Left cardiac atrium (tissue), 4 donors: ENCODE measurements at places on chromosomes 13 and 19. TPM values are rescaled to one million over a fixed set of nuclear protein-coding genes. Genes with fewer than 3 reads are reported as not detected.

GRCh38 chr13:21478881-21479808 is 20.0 kb upstream of the ZDHHC20 start:
- DNase-seq = no peak

GRCh38 chr19:38736413-38737280 is 7.6 kb downstream of the CAPN12 start:
- peak; percentile 66 for DNase-seq

GRCh38 chr13:30023196-30023895 is 172.9 kb upstream of the UBL3 start:
- DNase-seq = no peak

DNA sequence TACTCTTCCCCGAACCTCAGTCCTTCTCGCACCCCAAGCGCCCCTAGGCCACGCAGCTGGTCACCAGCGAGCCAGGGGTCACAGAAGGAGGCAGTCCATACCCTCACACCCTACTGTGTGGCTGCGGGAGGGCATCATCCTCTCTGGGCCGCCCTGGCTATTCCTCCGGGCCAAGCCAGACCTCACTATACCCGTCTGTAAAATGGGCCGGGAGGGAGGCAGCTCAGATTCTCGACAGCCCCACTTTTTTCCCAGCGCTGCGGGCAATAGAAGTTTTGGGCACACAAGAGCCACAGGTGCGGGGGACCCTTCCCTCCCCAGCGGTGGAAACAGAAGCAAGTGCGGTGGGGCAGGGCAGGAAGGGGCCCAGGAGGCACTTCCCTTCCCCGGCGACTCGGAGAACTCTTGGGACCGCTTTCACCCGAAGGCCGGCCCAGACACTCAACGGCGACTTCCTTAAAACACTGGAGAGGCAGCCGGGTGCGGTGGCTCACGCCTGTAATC is 5.6 kb upstream of the ARRDC2 start:
- DNase-seq = no peak

DNA sequence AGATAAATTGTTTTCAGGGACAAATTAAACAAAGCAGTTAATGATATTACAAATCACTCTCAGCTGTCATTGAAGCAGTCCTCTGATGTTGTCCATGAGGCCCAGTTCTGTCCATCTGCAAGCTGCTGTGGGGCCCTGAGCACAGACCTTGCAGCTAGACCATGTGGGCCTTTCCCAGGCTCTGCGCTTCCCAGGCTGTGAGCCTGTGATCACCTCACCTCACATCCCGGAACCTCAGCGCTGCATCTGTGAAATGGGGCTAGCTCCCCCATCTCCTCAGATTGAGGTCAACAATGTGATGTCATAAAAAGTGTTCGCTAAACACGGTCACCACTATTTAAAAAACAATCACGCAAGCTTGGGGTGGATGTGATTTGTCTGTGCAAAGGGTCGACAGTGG is 51.9 kb upstream of the UQCRFS1 start:
- DNase-seq = no peak

DNA sequence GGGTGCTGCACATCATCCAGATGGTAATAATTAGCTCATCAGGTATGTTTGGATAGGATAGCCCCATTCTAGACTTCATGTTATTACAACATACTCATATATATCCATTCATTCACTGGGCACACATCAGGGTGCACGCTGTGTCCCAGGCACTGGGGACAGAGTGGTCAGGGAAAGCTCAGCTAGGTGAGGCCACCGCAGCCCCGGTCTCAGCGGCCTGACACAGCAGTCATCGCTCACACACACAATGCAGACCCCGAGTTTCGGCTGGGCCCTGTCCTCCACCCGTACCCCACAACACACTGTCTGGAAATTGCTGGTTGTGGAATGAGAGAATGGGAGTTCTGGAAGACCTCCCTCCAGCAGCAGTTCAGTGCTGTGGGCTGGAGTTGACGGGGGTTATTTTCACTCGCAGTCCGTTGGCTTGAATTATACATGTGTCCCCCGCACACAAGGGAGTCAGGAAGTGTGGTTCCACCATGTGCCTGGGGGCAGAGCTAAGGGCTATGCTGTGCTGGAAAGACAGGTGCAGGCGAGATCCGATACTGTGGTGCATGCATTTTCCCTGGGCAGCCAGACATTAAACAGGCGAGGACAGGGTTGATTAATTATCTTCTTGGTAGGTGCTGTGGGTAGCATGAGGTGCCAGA is 257.6 kb downstream of the TEX29 start:
- DNase-seq = no peak

GRCh38 chr19:29015569-29015968 is 197.4 kb downstream of the UQCRFS1 start:
- no peak for DNase-seq

DNA sequence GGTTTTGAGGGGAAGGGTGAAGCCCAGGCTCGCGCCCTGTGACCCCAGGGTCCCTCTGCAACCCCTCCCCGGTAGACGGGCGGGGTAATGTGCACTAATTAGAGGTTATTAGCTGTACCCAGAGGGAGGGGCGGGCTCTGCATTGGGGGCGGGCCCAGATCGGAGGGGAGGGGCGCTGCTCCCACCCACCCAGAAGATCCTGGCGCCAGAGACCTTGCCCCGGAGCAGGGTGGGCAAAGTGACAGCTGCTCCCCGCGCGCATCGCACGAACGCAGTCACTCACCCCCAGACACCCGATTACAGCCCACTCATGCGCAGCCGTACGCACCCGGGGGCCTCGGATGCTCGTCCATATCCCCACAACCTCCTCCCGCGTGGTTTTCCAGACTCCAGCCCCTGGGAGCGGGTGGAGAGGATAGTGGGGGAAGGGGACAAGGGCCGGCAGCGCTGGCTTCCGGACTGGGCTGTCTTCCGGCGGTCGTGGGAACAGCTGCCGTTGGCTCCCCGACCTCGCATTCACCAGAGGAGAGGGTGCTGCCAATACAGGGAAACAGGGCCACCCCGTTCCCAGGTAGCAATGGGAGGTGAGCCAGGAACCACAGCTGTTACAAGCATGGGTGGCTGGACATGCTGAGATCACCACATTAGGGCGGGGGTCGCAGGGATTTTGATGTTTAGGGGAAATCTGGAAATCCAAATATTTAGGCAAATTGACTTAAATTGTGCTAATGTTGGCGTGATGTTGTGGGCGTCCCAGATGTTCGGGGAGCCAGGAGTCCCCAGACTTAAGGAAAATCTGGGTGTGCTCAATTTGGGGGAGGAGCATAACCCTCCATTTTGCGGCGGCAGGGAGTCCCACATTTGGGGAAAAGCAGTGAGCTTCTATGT is 2.9 kb upstream of the HOOK2 start:
- peak; percentile 87 for DNase-seq

DNA sequence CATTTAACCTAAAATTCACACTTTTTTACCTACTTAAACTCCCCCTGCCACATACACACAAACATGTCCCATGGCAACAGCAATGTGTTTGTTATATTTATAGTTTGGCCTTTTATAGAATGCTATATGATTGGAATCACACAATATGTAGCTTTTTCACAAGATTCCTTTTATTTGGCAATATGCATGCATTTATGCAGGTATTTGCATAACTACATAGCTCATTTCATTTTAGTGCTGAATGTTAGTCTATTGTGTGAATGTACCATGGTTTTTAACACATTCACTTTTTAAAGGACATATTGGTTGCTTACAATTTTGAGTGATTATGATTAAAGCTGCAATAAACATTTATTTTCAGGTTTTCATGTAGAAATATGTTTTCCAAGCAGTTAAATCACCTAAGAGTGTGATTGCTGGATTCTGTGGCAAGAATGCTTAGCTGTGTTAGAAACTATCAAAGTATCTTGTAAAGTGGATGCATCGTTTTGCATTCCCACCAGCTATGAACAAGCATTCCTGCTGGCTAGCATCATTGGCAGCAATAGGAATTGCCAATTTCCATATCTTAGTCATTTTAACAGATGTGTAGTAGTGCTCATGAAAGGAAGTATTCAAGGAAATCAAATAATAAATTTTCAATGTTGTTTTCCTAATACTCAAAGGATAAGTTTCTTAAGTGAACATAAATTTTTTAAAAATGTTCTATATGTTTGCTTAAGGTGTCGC is 557.0 kb downstream of the SLITRK1 start:
- no peak for DNase-seq

DNA sequence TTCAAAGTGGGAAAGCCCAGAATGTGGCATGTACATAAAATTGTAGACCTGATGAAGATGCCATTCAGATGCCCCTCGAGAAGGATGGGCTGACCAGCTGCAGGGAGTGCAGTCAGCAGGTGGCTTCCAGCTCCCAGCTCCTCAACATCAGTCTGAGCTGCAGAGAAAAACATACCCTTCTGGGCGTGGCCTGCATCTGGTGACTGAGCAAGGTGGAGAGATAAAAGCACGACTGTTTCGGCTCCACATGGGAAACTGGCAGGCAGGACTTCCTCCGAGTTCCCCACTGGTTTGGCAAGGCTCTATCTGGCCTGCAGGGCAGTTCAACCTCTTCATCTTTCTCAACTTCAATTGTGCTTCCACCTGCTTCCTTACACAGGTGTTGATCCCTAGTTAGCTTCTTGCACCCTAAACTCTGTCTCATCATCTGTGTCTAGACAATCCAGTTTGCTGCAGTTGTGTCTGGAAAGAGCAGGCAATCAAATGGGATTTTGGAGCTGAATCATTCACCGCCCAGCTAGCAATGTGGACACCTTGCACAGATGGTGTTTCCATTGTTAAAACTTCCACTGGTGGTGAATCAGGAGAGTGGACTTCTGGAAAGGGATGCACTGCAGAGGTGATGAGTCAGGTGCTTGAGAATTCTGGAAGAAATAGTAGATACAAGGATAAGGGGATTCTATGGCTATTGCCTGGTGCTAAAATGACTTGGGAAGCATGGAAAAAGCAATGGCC is 56.8 kb downstream of the POLR1D start:
- no peak for DNase-seq

GRCh38 chr19:43913383-43913782 is 21.7 kb downstream of the ZNF45 start:
- DNase-seq = no peak

Gene ZNF568
- 6.1 TPM for total RNA-seq

Gene CEACAM7
- not detected for total RNA-seq

Gene DIRAS1
- total RNA-seq = 108 TPM

Gene SSC5D
- total RNA-seq = 5.7 TPM

Gene SLAIN1
- total RNA-seq = 9.1 TPM
